ENCODE measurements at places on chromosomes 13 and 19.

- no peak overlapping the region for H3K27ac ChIP-seq
- DNase-seq = no peak
- H3K4me1 ChIP-seq = no peaks in the 10 kb centered on the region
- H3K36me3 ChIP-seq = no peaks in the 10 kb centered on the region
- H3K4me3 ChIP-seq = no peak overlapping the region
Measured at GRCh38 chr19:4624301-4624700, 15.0 kb upstream of the TNFAIP8L1 start.

DNA sequence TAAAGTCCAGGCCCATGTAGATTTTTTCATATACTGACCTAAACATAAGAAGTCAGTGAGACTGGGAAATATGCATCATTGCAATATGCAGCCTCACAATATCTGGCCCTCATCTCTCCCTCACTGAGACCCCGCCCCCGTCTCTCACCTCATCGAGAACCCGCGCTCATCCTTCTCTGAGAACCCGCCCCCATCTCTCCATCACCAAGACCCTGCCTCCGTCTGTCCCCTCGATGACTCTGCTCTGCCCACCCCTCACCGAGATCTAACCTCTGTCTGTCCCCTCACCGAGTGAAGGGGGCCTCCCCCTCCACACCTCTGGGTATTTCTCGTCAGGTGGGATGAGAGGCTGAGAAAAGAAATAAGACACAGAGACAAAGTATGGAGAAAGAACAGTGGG lies 20.5 kb upstream of the ZNF846 start:
- H3K27ac ChIP-seq = no peak overlapping the region
- no peak for DNase-seq
- no peak overlapping the region for H3K4me3 ChIP-seq
- H3K36me3 ChIP-seq = no peaks in the 10 kb centered on the region
- H3K4me1 ChIP-seq = peaks cover 22% of the 10 kb centered on the region
- H3K27me3 ChIP-seq = no peaks in the 10 kb centered on the region

DNA sequence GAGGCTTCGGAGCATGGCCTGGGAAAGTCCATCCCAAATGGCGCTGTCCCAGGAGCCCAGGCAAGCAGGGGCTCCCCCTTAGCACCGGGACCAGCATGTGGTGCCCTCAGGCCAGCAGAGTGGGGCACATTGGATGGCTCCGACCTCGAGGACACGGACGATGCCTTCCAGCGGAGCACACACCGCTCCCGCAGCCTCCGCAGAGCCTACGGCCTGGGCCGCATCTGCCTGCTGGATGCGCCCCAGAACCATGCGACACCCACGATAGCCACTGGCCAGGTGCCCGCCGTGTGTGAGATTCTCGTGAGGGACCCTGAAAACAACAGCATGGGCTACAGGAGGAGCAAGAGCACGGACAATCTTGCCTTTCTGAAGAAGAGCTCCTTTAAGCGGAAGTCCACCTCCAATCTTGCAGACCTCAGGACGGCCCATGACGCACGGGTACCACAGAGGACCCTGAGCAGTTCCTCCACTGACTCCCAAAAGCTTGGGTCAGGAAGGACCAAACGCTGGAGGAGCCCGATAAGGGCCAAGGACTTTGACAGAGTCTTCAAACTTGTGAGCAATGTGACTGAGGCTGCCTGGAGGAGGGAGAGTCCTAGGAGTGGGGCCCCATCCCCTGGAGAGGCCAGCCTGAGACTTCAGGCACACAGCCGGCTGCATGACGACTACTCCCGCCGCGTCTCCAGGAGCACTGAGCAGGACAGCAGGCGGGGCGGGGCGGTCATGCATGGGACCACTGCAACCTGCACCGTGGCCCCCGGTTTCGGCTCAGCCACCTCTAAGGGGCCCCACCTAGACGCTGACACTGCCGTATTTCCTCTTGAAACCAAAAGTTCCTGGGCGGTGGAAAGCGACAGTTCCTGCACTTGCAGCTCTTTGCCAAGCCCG lies 63.1 kb downstream of the SPATA13 start:
- peaks cover 85% of the 10 kb centered on the region for H3K4me1 ChIP-seq
- DNase-seq = no peak
- H3K36me3 ChIP-seq = no peaks in the 10 kb centered on the region
- H3K4me3 ChIP-seq = no peak overlapping the region
- H3K27me3 ChIP-seq = no peaks in the 10 kb centered on the region
- peak overlapping the region; percentile 94 for H3K27ac ChIP-seq

DNA sequence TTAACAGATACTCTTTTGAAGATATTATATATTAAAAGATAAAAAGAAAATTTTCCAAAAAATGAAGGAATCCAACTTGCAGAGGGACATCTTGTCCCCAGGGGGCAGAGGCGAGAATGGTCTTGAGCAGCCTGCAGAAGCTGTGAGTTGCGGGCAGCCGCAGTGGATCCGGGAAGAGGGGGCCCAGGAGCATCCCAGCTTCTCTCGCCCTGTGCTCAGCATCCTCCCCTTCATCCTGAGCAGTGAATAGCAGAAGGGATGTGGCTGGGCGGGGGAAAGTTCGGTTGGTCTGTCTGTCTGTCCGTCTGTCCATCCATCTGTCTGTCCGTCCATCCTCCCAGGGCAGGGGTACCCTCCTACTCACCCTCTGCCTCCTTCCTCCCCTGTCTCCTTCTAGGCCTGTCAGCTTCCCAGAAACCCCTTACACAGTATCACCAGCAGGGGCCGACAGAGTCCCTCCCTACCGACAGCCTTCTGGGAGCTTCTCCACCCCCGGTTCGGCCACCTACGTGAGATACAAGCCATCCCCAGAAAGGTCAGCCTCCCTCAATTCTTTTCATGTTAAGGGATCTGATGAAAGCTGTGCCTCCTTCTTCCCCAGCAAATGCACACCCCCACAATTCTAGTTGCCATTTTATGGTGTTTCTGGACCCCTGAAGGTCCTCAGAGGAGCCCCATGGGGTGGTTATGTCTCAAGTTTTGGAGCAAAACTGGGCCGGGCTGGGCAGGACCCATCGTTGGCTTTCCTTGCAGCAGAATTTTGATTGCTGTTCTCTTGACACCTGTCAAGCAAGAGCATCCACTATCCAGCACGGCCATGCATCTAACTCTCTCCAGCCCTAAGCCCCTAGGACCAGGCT lies 81.6 kb downstream of the DPF1 start:
- no peak overlapping the region for H3K4me3 ChIP-seq
- H3K36me3 ChIP-seq = no peaks in the 10 kb centered on the region
- no peak overlapping the region for H3K27ac ChIP-seq
- no peaks in the 10 kb centered on the region for H3K4me1 ChIP-seq
- no peaks in the 10 kb centered on the region for H3K27me3 ChIP-seq

GRCh38 chr13:35979361-35979951 lies 151.7 kb downstream of the DCLK1 start:
- H3K36me3 ChIP-seq = no peaks in the 10 kb centered on the region
- H3K4me3 ChIP-seq = no peak overlapping the region
- DNase-seq = peak; percentile 28
- H3K27me3 ChIP-seq = no peaks in the 10 kb centered on the region
- H3K27ac ChIP-seq = no peak overlapping the region
- no peaks in the 10 kb centered on the region for H3K4me1 ChIP-seq

- H3K27me3 ChIP-seq = no peaks in the 10 kb centered on the region
- H3K36me3 ChIP-seq = no peaks in the 10 kb centered on the region
- H3K4me1 ChIP-seq = no peaks in the 10 kb centered on the region
- H3K27ac ChIP-seq = no peak overlapping the region
Measured at GRCh38 chr19:43560687-43561086, 14.6 kb downstream of the XRCC1 start.

DNA sequence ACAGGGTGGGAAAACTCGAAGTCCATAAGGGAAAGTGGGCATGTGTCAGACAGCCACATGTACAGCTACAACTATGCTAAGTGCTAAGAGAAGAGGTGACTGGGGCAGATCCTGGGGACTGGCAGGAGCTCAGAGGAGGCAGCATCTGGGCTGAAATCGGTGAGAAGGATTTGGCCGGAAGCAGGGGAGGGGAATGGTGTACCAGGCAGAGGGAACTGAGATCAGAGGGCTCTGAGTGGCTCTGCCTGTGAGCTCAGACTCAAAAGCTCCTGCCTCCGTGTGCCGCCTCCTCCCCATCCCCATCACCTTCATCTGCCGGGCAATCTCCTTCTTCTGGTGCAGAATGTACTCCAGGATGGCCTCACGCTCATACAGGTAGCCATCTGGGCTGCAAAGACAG lies 21.8 kb downstream of the NOSIP start:
- peak overlapping the region; percentile 47 for H3K27ac ChIP-seq
- H3K4me3 ChIP-seq = no peak overlapping the region
- peak; percentile 31 for DNase-seq
- peaks cover 1% of the 10 kb centered on the region for H3K36me3 ChIP-seq

DNA sequence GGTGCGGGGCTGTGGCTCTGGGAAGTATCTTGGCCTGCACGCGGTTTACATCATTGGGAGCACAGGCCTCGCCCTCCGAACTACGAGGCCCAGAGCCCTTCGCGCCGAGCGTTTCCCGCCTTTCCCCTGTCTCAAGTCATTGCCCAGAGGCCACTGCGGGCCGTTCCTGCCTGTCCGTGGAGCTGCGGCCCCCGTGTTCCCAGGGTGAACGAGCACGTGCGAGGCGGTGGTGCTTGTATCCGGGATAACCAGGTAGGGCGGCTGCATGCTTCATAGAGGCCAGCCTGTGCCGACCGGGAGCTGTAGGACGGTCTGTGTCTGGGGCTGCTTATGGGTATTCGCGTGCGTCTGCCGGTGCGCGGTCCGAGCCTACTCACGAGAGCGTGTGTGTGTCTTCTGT lies 32.5 kb downstream of the ZNF527 start:
- H3K27me3 ChIP-seq = no peaks in the 10 kb centered on the region
- H3K4me3 ChIP-seq = no peak overlapping the region
- no peaks in the 10 kb centered on the region for H3K4me1 ChIP-seq
- DNase-seq = no peak
- no peaks in the 10 kb centered on the region for H3K36me3 ChIP-seq

DNA sequence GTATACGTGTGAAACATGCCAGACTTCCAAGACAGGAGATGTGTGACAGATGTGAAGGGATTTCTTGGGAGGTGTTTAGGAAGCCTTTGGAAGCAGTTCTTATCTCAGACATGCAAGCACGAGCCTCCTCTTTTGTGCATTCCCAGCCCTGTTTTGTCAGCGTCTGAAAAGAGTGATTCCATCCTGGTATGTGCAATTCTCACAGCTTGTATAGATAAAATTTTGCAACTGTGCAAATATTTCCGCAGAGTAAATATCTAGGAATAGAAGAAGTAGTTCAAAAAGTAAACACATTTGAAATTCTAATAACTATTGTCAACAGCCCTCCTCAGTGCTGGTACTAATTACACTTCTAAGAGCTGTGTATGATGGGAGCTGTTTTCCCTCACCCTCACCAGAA lies 72.3 kb upstream of the C1QTNF9B start:
- H3K27ac ChIP-seq = no peak overlapping the region
- DNase-seq = no peak
- H3K36me3 ChIP-seq = no peaks in the 10 kb centered on the region
- H3K27me3 ChIP-seq = no peaks in the 10 kb centered on the region
- H3K4me1 ChIP-seq = peaks cover 14% of the 10 kb centered on the region

GRCh38 chr19:46629546-46630025 lies 4.7 kb upstream of the PTGIR start:
- H3K27ac ChIP-seq = no peak overlapping the region
- H3K36me3 ChIP-seq = no peaks in the 10 kb centered on the region
- H3K4me3 ChIP-seq = no peak overlapping the region
- no peaks in the 10 kb centered on the region for H3K27me3 ChIP-seq
- H3K4me1 ChIP-seq = peaks cover 19% of the 10 kb centered on the region

- H3K4me1 ChIP-seq = no peaks in the 10 kb centered on the region
- no peak for DNase-seq
- H3K4me3 ChIP-seq = no peak overlapping the region
Measured at GRCh38 chr19:6613711-6614110, 22.8 kb upstream of the CD70 start.

- peaks cover 2% of the 10 kb centered on the region for H3K36me3 ChIP-seq
- H3K4me3 ChIP-seq = no peak overlapping the region
- H3K27me3 ChIP-seq = no peaks in the 10 kb centered on the region
- no peak for DNase-seq
- no peak overlapping the region for H3K27ac ChIP-seq
Measured at GRCh38 chr13:20833900-20834679, 60.3 kb upstream of the EEF1AKMT1 start.

DNA sequence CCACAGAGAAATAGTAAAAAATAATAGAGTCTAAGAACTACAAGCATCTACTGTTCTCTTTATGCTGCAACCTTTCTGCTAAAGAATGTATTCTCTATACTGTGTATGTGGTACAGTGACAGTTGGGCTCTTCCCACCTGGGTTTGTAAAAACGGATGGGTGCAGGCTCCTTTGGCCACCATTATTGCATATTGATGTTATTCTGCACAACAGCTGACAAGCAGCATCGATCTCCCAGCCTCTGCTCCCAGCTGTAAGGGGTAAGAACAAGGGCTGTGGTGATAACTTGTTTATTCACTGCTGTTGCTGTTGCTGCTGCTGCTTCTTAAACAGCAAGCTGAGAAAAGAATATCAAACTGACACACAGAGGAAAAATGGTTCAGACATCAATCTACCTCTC lies 56.1 kb downstream of the KCNRG start:
- H3K4me3 ChIP-seq = no peak overlapping the region
- H3K27ac ChIP-seq = peak overlapping the region; percentile 15
- H3K27me3 ChIP-seq = peaks cover 2% of the 10 kb centered on the region
- no peaks in the 10 kb centered on the region for H3K36me3 ChIP-seq
- DNase-seq = no peak
- H3K4me1 ChIP-seq = peaks cover 7% of the 10 kb centered on the region

DNA sequence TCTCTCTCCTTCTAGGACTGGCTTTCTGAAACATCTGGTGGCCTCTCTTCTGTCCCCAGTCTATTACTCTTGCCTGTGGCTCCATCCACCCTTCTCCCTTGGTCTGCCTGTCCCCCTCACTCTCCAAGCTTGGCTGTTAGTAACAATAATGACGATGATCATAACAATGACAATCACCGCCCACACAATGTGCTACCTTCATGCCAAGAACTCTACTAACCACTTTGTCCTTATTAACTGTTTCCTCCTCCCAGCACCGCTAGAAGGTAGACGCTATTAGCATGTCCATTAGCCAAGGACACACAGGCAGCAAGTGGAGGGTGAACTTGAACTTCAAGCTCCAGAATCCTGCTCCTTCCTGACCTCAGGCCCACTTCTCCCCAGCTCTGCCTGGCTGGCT lies 2.7 kb downstream of the GYS1 start:
- peaks cover 26% of the 10 kb centered on the region for H3K4me1 ChIP-seq
- H3K36me3 ChIP-seq = no peaks in the 10 kb centered on the region
- H3K27me3 ChIP-seq = no peaks in the 10 kb centered on the region
- no peak for DNase-seq

GRCh38 chr19:55433292-55433691 lies 9.8 kb downstream of the SHISA7 start:
- H3K36me3 ChIP-seq = no peaks in the 10 kb centered on the region
- H3K27ac ChIP-seq = no peak overlapping the region
- no peaks in the 10 kb centered on the region for H3K27me3 ChIP-seq
- no peak for DNase-seq

- no peak overlapping the region for H3K27ac ChIP-seq
- no peak for DNase-seq
- H3K36me3 ChIP-seq = no peaks in the 10 kb centered on the region
- no peaks in the 10 kb centered on the region for H3K4me1 ChIP-seq
- no peaks in the 10 kb centered on the region for H3K27me3 ChIP-seq
Measured at GRCh38 chr13:33757713-33758112, 60.2 kb upstream of the RFC3 start.

GRCh38 chr13:21075011-21075378 lies 13.6 kb upstream of the LATS2 start:
- DNase-seq = no peak
- no peaks in the 10 kb centered on the region for H3K36me3 ChIP-seq
- no peak overlapping the region for H3K4me3 ChIP-seq
- peaks cover 5% of the 10 kb centered on the region for H3K4me1 ChIP-seq
